ENCODE measurements at places on chromosomes 5 and 9.

- DNase-seq = no peak
Observed at GRCh38 chr5:135706474-135706873, 127.7 kb upstream of the CXCL14 start.

DNA sequence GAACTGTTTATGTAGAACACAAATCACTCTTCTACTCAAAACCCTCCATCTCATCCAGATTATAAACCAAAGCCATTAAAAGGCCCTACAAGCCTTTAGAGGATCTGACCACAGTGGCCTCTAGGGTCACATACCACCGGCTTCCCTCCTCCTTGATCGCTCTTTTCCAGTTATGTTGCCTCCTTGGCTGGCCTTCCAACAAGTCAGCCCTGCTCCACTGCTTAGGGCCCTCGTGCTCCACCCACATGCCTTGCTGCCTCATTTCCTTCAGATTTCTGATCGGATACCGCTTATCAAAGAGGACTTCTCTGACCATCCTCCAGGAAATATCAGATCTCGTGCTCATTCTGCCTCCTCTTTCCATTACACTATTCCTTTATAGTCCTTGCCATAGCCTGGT lies 139.4 kb upstream of the RAI14 start:
- no peak for DNase-seq

DNA sequence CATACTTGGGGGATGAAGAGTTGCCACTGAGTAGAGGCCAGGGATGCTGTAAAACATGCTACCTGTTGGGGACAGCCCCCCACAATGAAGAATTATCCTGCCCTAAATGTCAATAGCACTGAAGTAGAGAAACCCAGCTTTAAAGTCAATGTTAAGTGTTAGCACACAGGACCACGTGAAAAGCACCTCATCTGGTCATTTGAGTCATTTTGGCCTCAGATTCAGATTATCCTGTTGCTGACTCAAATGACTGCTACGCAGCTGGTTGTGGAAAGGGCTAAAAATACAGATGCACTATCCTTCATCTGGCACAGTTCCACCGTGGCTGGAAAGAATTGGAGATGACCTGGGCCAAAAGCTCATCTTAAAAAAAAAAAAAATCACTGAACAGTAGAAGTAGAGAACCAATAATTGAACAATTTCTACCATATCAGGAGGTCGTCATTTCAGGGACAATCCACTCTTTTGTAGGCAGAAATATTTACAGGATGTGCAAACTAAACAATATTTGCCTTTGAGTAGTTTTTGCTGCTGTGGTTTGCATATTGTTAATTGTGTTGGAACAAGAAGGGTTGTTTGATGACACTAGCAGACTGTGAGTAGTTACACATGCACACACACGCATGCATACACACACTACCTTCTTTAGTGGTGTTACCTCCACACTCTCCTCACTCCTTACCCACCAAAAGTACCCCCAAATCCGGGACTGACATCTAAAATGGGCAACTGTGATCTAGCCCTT lies 195.3 kb upstream of the KLF9 start:
- no peak for DNase-seq

DNA sequence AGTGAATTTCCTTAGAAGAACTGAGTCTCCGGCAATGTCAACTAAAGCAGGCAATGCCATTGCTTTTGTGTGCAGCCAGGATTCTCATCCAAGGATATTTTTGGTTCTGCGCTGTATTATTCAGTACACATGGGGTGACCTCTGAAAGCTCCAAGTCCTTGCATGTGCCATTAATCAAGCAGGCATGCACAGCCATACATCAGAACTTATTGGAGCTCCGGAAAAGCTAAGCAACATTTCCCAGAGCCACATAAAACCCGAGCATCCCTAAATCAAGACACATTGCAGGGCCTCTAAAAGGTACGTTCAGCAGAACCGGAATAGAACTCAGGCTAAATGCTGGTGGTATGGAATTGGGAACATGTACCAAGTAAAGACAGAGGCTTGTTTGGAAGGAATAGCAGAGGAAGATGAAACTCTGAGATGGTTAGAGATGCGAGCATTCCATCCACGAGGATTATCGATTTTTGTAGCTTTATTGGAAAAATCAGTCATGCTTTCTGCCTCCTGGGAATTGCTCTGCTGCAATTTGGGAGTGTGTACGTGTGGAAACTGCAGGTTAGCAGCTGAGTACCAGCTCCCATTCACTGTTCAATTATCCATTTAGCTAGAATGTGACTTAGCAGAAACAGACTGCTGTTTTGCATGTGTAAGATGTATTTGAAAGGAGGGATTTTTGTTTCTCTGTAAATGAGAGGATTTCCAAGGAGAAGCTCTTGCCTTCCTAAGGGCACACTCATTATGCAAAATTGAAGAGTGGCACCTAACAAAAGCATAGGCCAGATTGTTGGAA lies 143.7 kb upstream of the WWC1 start:
- no peak for DNase-seq

- DNase-seq = no peak
Observed at GRCh38 chr5:79840084-79840990, 150.7 kb downstream of the CMYA5 start.

- DNase-seq = no peak
Observed at GRCh38 chr9:5425006-5425628, 12.6 kb downstream of the PLGRKT start.

DNA sequence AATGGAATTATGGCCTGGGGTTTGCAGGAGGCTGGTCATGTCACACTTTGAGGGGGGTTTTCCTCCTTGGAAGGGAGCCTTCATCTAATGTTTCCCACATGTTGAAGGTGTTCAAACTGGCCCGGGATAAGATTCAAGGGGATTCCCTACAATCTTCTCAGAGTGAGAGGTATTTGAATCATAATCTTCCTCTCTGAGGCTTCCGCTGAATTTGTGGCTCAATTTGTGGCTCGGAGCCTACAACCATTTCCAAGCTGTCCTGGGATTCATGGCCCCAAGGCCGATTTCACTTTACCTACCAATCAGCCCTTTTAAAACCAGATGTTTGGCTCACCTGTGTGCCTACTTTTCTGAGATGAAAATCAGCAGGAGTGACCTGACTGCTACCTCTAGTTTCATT lies 3.9 kb downstream of the TNC start:
- no peak for DNase-seq

DNA sequence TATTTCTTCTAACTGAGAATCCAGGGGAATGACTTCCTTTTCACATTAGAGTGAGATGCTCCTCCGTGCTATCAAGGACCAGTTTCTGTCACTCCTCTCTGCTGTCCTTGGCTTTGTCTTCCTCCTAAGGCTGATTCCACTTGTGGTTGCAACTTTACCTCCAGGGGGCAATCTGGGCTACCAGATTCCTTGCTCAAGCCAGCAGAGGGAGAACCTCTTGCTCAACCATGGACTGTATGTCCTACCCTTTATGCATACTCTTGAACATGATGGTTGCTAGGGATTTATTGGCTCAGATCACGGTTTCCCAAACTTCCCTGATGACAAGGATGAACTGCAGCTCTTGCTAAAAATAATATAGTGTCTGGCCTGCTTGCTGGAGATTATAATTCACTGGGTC lies 24.0 kb downstream of the NNT start:
- no peak for DNase-seq

- DNase-seq = no peak
Observed at GRCh38 chr9:105656131-105656921, 5.9 kb upstream of the TAL2 start.

DNA sequence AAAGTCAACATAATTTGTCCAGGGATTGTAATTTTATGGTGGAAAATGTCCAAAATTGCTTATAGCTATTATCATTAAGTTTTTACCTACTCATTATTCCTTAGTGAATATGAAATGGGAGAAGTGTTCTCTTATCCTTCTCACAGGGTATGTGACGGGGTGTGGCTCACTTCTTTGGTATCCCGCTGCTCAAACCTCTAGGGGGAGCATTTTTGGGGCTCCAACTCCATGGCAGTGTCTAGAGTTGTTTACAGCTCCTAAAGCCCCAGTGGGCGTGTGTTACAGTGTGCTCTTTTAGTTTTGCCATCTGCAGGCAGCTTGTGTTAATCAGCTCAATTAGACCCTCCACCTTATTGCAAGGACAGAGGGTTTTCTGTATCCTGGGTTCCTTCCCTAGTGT lies 89.4 kb downstream of the CDKN2A start:
- no peak for DNase-seq

GRCh38 chr5:173926359-173926758 lies 38.2 kb downstream of the CPEB4 start:
- DNase-seq = no peak

- DNase-seq = no peak
Observed at GRCh38 chr9:127450243-127450760, 904 bp downstream of the RPL12 start.

GRCh38 chr9:135570456-135570855 lies 8.9 kb downstream of the PAEP start:
- DNase-seq = no peak

GRCh38 chr5:33769196-33769595 lies 122.6 kb downstream of the ADAMTS12 start:
- DNase-seq = no peak

DNA sequence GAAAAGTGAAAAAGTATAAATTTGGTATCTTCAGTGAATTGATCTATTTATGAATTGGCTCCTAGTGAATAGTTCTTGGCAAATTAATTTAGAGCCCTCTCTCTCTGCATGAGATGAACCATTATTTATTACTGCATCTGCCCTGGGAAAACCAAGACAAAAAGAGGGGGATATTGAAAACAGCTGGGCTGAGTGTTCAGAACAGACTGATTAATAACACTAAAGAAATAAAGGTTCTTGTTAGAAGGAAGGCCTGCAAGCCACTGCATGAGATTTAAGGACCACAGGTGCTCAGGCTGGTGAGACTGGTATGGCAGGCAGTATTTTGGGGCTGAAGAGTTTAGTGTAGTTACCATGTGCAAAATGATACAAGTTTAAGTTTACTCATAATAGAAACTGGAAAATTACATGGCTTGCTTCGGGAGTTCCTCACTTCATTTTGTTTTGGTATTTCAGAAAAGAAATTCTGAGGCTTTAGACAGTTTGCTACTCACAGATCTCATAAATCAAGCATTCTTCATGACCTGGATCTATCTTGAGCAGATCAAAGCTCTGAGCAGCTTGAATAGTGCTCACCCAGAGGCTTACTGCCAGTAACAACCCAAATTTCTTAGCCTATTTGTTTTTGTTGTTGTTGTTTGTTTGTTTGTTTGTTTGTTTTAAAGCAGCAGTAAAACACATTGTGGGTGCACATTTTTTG lies 56.1 kb downstream of the KIAA1958 start:
- DNase-seq = no peak

DNA sequence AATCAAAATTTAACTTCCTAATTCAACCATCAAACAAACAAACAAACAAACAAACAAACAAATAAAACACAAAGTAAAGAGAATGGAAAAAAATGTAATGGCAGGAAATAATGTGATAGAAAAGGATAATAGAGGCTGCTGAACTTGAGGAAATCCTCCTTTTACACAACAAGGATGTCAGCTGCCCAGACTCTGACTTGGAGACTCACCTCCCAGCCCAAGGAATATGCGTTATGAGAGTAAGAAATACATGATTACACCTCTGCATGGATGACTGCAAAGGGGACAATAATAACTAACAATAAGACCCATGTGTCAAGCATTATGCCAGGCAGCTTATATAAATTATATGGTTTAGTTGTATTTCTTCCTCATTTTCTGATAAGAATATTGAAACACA lies 46.6 kb upstream of the JAK2 start:
- DNase-seq = no peak

DNA sequence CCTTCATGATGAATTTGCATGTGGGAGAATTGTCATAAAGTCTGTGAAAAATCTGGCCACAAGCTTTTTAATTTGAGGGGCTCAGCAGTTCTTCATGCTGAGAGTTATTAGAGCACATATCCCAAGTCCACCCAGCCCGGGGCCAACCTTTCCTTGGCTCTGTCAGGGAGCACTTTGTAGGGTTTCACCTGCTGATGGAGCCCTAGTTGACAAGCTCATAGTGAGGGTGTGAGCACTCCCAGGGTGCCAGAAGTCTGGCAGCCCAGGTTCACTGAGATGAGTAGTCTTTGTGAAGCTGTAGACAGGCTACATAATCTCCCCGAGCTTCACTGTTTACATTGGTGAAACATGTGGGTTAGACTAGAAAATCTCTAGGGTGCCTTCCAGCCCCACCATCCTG lies 97.2 kb upstream of the NREP start:
- no peak for DNase-seq

GRCh38 chr9:115651461-115651860 lies 502.1 kb upstream of the PAPPA start:
- no peak for DNase-seq

GRCh38 chr5:79546782-79547428 lies 33.0 kb upstream of the HOMER1 start:
- DNase-seq = no peak

Data from naive thymus-derived CD4-positive, alpha-beta T cell (primary cell).